ENCODE measurements at places on chromosomes 7 and 10.

- DNase-seq: no peak
Observed at GRCh38 chr7:157791261-157791660, 454.5 kb downstream of the DNAJB6 start.

DNA sequence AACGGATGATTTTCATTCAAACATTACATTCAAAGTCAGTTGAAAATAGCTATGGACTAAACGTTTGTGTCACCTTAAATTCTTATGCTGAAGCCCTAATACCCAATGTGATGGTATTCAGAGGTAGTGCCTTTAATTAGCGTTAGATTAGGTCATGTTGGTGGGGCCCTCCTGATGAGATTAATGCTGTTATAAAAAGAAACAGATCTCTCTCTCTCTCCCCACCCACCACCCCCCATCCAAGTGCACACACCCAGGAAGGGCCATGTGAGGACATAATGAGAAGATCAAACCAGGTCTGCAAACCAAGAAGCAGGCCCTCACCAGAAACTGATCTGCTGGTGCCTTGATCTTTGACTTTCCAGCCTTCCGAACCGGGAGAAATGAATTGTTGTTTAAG is 44.2 kb downstream of the ZNF438 start:
- DNase-seq: no peak

DNA sequence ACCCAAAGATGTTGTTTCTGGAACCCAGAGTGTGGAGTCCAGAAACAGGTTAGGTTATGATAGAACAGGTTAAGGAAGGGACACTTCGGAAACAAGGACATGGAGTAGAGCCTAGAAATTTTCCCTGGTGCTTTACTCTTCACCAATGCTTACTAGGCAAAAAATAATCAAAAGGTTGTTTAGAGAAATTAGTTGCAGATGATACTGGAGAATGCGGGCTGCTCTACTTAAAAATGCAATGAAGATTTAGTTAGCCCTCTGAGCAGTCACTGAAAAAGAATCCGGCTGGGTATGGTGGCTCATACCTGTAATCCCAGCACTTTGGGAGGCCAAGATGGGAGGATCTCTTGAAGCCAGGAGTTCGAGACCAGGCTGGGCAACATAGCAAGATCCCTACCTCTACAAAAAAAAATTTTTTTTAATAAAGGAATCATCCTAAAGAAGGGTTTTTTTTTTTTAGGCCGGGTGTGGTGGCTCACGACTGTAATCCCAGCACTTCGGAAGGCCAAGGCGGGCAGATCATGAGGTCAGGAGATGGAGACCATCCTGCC is 3.3 kb upstream of the UBE2H start:
- DNase-seq: no peak

DNA sequence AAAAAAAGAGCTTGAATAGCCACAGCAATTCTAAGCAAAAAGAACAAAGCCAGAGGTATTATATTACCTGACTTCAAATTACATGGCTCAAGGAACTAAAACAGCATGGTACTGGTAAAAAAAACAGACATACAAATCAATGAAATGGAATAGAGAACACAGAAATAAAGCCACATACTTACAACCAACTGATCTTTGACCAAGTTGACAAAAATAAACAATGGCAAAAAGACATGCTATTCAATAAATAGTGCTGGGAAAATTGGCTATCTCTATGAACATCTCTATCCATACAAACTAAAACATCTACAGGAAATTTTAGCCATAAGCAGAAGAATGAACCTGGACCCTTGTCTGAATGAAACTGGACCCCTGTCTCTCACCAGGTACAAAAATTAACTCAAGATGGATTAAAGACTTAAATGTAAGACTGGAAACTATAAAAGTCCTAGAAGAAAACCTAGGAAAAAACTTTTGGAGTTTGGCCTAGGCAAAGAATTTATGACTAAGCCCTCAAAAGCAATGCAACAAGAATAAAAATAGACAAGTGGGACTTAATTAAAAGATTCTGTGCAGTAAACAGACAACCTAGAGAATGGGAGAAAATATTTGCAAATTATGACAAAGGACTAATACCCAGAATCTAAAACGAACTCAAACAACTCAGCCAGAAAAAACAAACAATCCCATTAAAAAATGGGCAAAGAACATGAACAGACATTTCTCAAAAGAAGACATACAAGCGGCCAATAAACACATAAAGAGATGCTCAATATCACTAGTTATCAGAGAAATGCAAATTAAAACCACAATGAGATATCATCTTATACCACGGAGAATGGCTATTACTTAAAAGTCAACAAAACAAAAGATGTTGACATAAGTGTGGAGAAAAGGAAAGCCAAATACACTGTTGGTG is 72.8 kb upstream of the DDC start:
- no peak for DNase-seq

GRCh38 chr7:54581511-54581910 is 39.3 kb downstream of the VSTM2A start:
- DNase-seq: no peak

DNA sequence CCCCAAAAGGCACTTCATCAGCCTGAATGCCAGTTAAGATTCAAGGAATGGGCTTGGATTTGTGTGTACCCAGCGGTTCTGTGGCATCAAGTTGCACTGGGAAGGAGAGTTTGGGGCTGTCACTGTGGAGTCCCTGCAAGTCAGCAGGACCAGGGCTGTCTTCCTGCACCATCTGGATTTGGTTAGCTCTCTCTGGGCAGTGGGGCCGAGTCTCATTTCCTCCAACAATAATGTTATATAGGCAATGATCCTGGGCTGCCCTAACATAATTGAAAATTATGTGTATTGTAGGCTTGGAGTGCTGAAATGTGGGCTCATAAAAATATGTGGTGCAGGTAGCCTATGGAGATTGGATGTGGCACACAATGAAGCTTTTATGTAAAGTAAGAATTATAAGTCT is 87.2 kb downstream of the TCF7L2 start:
- no peak for DNase-seq

GRCh38 chr7:70505468-70505867 is 626.5 kb upstream of the GALNT17 start:
- DNase-seq: no peak

DNA sequence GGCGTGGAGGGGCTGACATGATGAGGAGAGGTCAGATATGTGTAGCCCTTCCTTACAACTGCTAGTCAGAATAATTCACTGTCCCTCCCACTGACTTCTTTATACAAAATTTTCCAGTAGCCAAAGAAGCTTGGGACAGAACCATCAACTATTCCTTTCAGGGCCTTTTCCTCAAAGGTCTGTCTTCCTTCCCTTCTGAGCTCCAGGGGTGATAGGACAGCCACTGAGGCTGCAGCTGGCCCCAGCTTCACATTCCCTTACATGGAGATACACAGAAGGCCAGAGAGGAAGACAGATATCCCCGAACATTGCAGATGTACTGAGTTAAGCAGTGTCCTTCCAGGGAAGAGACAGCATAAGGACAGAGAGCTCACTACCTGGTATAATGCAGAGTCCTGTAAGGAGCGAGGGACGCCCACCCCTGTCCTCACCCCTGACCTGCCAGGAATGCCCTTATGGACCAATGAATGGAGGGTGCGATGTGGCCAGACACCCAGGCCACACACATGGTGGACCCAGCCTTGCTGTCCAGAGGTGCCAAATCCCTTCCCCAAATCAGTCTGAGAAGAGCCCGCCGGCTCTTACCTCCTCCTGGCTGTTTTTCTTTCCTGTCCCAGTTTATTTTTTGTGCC is 754.7 kb downstream of the GRID1 start:
- no peak for DNase-seq
